ENCODE measurements at places on chromosomes 12 and 14.

DNA sequence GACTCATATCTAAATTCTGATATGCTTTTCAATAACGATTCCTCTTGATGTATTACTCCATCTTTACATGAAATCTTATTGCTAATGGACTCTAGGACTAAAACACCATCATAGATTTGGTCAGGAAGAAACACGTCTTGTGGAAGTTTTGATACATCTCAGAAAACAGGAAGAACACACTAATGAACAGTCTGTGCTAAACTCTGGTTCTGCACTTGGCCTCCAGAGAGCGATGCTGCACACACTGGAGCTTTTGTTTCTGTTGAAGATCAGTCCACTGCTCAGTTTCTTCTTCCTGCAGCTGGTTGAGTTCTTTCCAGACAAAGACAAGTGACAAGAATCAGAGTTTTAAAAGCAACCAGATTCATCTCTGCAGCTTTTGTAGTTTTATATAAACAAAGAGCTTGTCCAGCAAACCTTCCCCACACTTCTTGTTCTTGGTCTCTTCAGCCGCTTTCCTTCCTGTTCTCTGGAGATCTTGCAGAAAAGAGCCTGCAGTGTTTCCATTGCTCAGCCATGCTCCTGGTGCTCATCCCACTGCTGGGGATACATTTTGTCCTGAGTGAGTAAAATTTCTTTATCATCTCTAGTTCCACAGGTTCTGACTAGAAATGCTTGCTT lies 229.1 kb upstream of the OR4E1 start:
- no peak for DNase-seq

- DNase-seq: no peak
Measured at GRCh38 chr14:95039993-95040348, 117.4 kb downstream of the DICER1 start.

GRCh38 chr12:39930101-39930500 lies 175.8 kb downstream of the SLC2A13 start:
- DNase-seq: no peak

- no peak for DNase-seq
Measured at GRCh38 chr12:5390174-5390799, 41.6 kb upstream of the NTF3 start.

GRCh38 chr14:35261774-35262173 lies 30.4 kb upstream of the PSMA6 start:
- no peak for DNase-seq

Measured in stimulated activated CD8-positive, alpha-beta memory T cell treated with anti-CD3 and anti-CD28 coated beads, Interleukin-7, amount 100 ng/mL, for 24 hours (primary cell).